ENCODE measurements at places on chromosomes 3 and 15. TPM values are rescaled to one million over a fixed set of nuclear protein-coding genes. Genes with fewer than 3 reads are reported as not detected.

DNA sequence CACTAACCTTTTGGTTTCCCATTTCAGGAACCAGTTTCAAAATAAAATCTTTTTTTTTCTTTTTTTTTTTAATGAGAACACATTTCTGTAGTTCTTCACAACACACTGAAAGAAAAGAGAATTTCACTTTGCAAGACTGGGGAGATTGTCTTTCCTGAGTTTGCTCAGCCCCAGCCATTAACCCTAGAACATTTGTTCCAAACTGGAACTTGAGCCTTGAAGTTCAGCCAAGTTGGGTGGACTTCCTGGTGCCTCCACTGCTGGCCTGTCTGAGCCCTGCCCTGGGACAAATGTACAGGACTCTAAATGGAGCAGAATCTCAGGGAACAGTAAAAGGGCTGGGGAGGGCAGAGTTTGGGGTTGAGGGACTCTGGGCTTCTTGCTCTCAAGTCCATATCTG lies 196.4 kb upstream of the LPP start:
- DNase-seq = no peak

- DNase-seq = no peak
These were observed 41.6 kb downstream of the GSK3B start for GRCh38 chr3:120052677-120053076.

DNA sequence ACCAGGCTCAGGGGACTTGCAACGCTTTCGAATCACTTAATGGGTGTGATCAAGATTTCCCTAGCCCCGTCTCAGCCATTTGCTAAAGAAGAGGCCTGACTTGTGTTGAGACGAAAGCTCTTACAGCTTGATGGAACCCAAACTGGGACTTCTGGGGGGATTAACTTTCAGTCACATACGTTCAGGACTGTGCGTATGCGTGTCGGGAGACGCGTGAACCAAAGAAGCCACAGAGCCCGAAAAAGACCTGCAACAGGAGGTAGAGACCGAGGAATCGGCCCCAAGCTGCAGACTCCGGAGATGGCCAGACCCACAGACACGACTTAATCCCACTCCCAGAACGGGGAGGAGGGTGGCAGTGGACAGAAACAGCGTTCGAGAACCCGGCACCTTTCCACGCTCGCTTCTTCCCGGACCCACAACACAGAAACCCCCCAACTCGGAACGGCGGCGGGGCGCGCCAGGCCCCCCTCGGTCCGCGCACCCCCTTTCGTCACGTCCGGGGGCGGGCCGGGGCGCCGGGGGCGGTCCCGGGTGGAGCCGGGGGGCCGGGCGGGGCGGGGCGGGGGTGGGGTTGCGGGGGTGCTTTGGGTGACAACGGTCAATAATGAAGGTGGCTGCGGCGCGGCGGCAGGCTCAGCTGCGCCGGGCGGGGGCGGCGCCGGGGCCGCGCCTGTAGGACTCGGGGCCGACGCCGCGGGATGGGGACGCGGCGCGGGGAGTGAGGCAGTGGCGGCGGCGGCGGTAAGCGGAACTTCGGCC lies at the start of gene ATP11B:
TSS of gene ATP11B (plus strand) at position 604 of the 762 bp plus-strand sequence. CDS start 256 bp downstream, outside the sequence.
- peak; percentile 82 for DNase-seq

DNA sequence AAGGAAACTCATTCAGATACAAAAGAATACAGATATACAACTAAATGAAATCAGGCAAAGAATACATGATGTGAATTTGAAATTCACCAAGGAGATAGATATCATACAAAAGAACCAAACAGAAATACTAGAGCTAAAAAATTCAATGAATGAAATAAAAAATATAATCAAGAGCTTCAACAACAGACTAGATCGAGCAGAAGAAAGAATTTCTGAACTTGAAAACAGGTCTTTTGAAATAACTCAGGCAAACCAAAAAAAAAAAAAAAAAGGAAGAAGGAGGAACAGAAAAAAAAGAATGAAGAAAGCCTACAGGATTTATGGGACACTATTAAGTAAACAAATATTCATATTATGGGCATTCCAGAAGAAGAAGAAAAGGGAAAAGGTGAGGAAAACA lies 137.8 kb downstream of the DMXL2 start:
- DNase-seq = no peak

DNA sequence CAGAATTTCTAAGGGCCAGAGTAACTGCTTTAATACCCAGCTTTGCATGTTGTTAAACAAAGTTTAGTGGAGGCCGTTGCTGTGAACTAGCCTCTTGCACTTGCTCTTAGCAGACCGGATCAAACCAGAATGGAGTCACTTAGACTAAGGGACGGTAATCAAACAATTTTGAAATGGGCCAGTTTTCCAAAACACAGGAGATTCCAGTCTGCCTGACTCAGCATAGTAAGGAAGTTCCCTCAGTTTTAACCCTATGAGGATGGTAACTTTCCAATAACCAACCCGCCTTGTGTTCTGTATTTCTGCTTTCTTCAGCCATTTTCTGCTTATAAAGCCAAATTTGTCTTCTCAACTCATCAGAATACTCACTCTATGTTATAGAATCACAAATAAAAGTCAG lies 77.2 kb upstream of the WDR72 start:
- DNase-seq = no peak

GRCh38 chr3:94990952-94991705 lies 928.3 kb downstream of the NSUN3 start:
- no peak for DNase-seq

DNA sequence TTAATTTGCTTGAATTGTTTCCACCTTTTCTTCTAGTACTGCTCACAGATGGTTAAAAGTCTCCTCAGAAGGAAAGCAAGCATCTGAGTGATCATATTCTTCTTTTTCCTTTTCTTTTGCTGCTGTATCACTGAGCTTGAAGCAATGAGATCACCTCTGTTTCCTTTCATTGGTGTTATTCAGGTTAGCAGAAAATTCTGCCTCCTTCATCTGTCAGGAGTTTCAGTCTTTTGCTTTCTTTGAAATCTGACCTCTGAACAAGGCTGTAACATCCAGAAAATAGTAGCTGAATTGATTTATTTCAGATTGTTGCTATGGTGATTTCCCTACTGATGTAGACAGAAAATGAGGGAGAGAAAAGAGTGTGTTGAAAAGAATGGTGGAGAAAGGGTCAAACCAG lies 343.0 kb downstream of the MFSD1 start:
- DNase-seq = no peak

CADPS gene
- total RNA-seq = 1.5 TPM

Data from ovary (tissue), 10 donors.